NCI-H1417 (cell line): ENCODE measurements at places on chromosomes 12 and 14.

DNA sequence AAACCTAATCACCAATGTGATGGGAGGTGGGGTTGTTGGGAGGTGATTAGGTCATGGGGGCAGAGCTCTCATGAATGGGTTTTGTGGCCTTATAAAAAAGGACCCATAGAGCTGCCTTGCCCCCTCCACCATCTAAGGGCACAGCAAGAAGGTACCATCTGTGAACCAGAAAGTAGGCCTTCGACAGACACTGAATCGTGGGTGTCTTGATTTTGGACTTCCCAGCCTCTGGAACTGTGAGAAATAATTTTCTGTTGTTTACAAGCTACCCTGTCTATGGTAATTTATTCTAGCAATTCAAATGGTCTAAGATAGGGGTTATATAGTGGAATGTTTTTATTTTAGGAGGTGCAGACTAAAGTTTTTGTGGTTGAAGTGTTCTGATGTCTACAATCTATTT lies 7.9 kb upstream of the SLC10A1 start:
- DNase-seq: no peak

GRCh38 chr12:50547742-50548141 lies 43.0 kb downstream of the DIP2B start:
- DNase-seq: no peak

GRCh38 chr12:62888454-62889110 lies 46.4 kb downstream of the PPM1H start:
- no peak for DNase-seq

DNA sequence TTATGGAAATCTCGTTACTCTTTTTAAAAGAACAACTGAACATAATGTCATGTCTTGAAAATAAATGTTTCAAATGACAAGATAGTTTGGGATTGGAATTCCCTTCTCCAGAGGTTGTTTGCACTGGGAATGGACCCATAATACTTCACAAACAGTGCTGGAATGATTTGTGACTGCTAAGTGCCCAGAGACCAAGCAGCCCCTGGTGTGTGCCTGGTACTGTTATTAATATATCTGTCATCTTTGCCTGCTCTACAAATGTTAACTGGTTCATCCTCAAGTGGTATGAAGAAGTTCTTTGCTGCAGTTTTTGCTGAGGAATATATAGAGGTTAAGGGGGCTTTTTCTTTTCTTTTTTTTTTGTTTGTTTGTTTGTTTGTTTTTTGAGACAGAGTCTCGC lies 64.9 kb upstream of the DACT1 start:
- no peak for DNase-seq

GRCh38 chr12:78145398-78145797 lies 314.7 kb downstream of the NAV3 start:
- DNase-seq: no peak

GRCh38 chr12:24597580-24597979 lies 351.3 kb downstream of the BCAT1 start:
- no peak for DNase-seq

GRCh38 chr14:58914279-58914855 lies 274.1 kb upstream of the DAAM1 start:
- DNase-seq: no peak

- DNase-seq: no peak
Observed at GRCh38 chr14:44897845-44898151, 63.9 kb downstream of the KLHL28 start.

GRCh38 chr14:105273062-105273461 lies 24.7 kb downstream of the BTBD6 start:
- peak; percentile 59 for DNase-seq

DNA sequence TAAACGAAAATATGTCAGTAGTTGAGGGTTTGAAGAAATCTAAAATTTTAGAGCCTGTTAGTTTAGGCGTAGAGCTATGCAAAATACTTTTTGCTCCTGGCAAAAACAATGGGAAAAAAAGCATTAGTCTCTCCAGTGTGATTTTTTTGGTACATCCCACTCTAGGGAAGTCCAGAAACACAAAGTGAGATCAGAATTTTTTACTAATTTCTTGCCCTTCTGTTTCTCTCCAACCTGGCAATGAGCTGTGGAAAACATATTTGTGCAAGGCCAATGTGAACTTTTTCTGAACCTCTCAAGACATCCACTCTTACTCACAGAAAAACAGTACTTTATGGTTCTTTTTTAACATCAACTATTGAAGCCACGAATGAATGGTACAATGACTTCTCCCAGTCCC lies 56.9 kb upstream of the DCN start:
- no peak for DNase-seq

DNA sequence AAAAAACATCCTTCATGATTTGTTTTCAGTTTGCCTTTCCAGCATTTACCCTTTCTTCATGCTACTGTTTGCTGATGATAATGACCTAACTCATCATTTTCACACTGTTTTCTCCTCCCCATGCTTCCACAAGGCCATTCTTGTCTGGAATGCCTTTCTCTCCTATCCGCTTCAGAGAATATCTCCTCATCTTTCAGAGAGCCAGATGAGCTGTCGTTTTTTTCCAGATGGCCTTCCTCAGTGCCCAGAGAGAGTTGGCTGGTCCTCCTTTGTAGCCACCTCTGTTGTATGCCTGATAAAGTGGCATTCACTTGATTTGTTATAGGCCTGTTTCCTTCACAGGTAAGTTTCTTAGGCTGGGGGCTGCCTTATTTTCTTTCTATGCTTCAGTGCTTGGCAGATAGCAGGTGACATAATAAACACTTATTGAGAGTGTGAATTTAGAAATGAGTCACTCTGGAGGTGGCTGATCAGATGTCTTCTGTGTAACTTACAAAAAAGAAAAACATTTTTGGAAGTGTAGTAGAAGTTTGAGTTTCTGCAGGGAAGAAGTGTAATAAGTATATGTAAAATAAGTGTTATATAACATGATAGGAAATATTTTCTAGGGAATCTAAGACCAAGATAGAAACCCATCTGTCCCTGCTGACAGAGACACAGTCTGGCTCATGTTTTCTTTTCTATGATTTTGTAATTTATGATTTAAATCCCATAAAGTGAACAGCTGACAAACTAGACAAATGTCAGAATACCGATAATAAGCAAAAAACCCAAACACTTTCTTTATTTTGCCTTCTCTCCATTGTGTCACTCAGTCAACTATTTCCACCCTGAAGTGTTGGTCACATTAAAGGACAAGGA lies 174.5 kb downstream of the DACT1 start:
- DNase-seq: no peak

- no peak for DNase-seq
Observed at GRCh38 chr12:107135177-107135576, 41.8 kb upstream of the CRY1 start.

- DNase-seq: no peak
Observed at GRCh38 chr12:49529414-49529813, 9.4 kb upstream of the KCNH3 start.

- DNase-seq: no peak
Observed at GRCh38 chr12:66156654-66157053, 13.1 kb downstream of the TMBIM4 start.

DNA sequence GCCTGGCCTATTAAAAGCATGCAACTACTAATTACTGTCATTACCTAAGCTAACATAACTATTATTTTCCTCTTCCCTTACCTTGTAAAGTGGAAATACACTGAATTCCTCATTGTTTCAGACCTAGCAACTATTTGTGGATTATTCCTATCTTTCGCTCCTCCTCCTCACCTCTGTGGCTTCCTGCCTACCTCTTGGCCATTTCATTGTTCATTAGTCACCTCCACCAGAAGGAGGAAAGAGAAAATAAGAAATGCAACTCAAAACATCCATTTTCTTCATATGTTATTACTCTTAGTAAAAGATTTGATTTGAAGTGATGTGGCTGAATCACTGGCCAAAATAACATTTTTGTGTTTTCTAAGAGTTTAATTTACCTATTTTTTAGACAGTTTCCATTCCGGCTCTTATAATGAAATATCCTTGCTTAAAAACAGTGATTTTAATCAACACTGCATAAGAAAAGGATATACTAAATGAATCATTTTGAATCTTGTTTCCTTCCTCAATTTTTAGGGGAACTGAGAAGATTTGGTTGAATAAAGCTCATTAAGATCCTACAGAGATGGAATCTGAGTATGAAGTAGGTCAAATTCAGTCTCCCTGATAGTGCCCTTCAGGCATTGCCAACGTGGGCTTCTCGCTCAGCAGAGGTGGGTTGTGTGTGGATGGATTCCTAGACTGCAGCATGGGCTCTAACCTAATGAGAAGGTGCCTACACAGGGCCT lies 27.6 kb upstream of the ARHGAP5 start:
- DNase-seq: peak; percentile 45

GRCh38 chr14:64760916-64761315 lies 56.7 kb downstream of the PLEKHG3 start:
- no peak for DNase-seq

- peak; percentile 69 for DNase-seq
Observed at GRCh38 chr14:103385929-103386712, 906 bp downstream of the MARK3 start.

DNA sequence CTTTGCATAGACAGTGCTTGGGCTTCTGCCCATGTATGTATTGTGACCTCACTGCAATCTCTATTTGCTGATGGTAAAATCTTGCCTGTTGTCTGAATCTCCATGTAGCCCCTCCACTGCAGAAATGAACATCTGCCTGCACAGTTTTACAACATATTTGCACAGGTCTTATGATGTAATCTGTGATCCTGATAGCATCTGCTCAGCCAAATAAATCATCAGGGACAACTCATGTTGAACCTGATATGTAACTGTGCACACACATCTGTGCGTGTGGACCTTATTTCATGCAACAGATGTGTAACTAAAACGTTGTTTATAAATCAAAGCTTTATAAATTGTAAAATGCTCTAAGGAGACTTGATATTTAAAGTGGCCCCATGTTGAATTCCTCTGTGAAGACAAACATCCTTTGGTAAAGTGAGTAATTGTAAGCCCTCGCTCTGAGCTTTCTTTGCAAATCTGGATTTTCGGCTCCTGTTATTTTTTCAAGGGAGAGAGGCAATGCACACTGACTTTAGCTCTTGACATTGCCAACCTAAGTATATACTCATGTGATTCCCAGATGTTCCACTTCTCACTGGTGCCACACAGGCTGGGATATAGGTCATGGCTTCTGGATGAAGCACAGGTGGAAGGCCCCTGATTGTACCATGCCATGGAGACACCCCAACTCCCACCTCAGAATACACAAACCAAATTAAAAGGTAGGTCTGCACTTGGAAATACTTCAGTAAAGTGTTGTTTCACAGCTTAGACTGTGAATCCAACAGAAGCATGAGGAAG lies 371.3 kb downstream of the GRIN2B start:
- no peak for DNase-seq

- peak; percentile 37 for DNase-seq
Observed at GRCh38 chr12:42819846-42820245, 230.3 kb upstream of the PRICKLE1 start.

- DNase-seq: no peak
Observed at GRCh38 chr14:58864751-58865513, 227.2 kb downstream of the DACT1 start.

GRCh38 chr12:55728939-55729818 lies at the start of gene CD63:
Gene CD63, minus strand, starts transcription at chr12:55729009. Its CDS starts 668 bp downstream, at chr12:55728341.
- DNase-seq: peak; percentile 89

DNA sequence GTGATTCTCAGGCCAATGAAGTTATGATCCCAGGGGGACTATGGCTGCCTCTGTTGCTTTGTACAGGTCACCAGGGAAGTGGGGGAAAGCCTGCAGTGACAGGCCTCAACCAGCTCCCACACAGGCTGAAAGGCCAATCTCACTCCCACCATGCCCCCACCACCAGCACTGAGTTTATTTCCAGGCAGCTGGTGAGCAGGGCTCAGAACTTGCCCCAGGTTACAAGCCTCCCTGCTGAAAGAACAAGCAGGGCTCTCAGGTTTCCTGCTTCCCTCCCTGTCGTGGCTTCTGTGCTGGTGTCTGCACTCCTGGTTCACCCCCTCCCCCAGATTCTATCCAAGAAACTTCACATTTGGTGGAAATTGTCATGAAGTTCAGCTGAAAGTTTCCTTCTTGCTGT lies 260.3 kb downstream of the CCDC59 start:
- no peak for DNase-seq

- no peak for DNase-seq
Observed at GRCh38 chr14:98069712-98070171, 1202.3 kb downstream of the BCL11B start.

DNA sequence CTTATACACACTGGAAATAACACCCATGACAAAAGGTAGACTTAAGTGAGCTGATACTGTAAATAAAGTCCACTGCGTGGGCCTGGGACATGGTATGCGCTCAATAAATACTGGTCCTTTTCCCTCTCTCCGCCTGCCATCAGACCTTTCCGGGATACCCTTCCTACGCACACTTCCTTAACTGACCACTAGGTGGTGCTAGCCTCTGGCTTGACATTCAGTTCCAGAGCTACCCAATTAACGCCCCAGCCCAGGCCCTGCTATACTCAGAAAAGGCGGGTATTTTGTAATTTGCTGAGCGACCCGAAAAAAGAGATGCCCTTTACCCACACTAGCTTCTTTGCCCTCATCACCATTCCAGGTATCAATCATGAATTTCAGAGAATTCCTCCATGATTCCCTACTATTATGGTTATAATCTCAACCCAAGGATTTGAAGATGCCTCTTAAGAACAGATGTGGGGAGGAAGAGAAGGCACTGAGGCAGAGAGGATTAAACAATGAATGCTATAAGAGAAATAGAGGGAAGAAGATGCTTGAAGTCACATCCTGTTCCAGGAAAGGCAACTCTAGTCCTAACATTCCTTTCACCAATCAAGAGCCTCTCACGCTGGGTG lies 3.9 kb upstream of the LRP1 start:
- peak; percentile 83 for DNase-seq

DNA sequence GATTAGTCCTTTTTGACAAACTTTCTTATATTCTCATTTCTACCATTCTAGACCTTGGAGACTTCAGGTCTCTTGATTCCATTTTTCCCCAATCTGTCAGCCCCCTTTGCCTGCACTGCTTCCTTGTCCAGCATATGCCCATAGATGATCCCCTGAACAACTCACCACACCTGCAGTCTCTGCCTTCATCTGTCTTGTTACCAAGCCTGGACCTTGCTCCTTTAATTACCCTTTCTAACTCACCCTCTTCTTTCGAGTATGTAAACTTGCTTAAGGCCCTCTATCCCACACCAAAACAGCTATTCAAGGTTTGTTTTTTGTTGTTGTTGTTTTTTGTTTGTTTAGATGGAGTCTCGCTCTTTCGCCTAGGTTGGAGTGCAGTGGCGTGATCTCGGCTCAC lies 9.6 kb downstream of the COX14 start:
- DNase-seq: no peak

- peak; percentile 74 for DNase-seq
Observed at GRCh38 chr12:70367258-70368141, 1.4 kb downstream of the KCNMB4 start.

GRCh38 chr12:89858718-89859117 lies 150.1 kb upstream of the ATP2B1 start:
- no peak for DNase-seq

DNA sequence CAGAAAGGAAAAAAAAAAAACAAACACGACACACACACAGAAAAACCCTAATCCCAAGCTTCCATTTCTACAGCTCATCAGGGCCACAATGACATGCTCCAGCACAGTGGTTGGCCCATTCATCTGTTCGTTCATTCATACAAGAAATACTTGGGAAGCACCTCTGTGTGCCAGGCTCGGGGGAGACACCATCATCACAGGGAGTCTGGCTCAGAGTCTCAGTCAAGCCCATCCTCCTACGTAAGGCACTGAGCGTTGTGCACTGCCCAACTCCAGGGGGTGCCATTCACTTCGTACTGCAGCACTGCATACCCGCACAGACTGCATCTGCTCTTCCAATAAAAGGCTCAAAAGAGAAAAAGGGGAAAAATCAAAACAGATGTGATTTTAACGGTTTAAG lies 15.3 kb downstream of the VPS37B start:
- DNase-seq: peak; percentile 63
